ENCODE measurements at places on chromosomes 6 and 20.
A peak's percentile ranks its signal among the peaks of the same experiment; 100 is the strongest.

DNA sequence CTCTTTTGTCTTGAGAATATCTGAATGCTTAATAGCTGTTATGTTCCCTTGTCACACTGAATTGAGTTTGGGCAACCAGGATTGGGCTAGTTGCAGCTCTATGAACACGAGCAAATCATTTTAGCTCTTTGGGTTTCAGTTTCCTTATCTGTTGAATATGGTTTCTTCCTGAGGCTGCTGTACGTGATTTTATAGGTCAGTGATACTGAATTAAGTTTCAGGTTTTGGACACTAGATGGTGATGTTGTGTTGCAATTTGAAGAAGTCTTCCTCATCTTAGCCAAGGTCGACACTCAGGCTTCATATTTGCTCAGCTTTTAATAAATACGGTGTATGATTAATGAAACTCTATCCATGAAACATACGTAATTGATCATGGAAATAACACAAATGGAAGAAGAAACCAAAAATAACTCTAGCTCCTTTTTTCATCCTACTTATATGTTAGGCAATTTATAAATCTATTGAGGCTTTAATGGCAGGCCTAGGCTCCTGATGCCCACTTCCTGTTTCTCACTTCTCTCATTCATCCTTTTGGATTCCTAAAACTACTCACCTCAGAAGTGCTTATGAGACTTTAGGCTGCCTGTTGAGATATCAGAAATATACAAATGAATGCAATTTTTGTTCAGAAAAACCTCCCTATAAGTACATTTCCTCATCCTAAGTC is 354.1 kb upstream of the MAP3K7 start:
- DNase-seq, result no peak

DNA sequence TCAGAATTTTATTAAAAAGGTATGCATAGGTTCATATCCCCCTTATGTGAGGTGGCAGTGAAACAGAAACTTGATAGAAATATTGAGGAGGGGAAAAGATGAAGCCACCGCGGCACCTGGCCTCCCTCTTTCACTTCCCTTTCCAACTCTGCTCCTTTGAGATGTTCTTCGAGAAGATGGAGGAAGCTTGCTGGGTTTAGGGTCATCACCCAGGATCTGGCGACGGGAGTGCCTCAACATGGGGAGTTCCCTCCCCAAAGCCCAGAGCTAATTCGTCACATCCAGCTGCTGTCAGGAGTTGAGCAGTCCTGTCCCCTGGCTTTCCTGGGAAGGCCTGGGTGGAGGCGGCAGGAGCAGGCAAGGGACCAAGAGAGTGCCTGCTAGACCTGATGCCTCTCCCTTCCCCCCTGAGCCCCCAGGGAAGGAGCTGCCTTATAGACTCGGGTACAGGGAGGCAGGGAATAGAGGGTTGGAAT is 29.1 kb downstream of the RREB1 start:
- no peak for DNase-seq

DNA sequence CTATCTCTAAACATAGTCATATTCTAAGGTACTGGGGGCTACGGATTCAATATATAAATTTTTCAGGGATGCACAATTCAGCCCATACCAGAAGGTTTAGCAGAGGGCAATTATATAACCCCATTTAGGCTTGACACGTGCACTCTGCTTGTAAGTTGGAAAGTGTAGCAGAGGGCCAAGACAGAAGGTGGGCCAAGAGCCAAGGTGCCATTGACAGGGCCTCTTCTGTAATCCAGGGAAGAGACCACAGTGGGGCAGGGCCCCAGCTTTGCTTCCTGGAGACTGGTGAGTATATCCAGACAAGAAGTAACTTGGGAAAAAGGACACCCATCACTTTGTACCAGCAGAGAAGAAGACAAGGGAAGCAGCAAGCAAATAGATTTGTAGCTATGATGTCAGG is 672.4 kb upstream of the MARCKS start:
- DNase-seq, result no peak

DNA sequence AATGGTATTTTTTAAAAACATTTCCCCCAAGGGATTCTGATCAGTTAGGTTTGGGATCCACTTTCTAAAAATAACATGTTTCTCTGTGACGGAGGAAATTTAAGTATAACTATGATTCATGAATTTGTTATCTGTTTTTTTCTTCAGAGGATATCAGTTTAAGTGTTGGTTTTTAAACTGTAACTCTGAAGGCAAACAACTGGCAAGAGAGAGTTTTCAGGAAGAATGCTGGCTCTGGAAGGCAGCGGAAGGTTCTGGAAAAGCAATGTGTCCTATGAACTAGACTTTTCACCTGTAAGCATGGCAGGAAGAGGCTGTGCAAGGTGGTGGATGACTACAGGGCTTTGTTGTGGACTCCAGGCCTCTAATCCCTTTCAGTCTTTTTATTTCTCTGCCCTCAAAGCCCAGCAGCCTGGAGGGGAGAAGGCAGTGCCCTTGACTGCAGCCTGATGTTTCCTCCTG is 153.1 kb downstream of the GMPR start:
- DNase-seq, result no peak

- no peak for DNase-seq
Measured at GRCh38 chr6:103284835-103285234, 1574.9 kb downstream of the HACE1 start.

DNA sequence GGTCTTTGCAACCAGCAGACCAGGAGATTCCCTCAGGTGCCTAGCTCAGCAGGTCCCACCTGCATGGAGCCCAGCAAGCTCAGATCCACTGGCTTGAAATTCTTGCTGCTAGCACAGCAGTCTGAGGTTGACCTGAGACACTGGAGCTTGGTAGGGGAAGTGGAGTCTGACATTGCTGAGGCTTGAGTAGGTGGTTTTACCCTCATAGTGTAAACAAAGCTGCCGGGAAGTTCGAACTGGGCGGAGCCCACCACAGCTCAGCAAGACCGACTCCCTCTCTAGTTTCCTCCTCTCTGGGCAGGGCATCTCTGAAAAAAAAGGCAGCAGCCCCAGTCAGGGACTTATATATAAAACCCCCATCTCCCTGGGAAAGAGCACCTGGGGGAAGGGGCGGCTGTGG is 34.3 kb downstream of the PRSS35 start:
- DNase-seq, result no peak

DNA sequence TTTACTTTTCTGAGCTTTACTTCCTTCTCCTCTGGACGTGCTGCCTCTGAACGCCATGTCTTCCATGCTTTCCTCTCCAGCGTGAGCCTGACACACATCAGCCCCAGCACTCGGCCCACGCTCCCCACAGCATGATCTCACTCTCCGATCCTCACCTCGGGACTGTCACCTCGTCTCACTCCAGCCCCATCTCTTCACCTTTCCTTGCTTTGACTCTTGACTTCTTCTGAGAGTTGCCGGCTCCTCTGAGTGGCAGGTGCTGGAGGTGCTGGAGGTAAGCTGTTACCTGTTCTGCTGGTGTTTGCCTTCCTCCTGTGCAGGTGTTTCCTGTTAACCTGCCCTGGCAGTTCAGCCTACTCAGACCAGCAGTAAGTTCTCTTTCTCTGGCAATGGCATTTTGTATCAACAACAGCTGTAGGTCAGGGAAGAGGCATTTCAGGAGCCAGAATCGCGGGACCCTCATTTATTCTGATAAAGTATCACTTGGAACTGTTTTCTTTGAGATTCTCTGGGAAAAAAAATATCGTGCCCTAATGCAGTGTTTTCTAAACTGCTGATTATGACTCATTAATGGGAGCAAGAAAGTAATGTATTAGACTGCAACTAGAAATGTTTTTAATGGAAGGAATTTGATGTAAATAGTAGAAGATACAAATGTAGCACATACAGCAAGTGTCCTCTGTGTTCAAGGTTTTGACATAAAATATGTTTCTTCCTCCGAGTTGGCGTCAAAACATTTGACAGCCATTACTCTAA is 106.5 kb downstream of the ARID1B start:
- no peak for DNase-seq

GRCh38 chr6:100300221-100300736 is 164.4 kb downstream of the SIM1 start:
- DNase-seq, result no peak

- DNase-seq, result no peak
Measured at GRCh38 chr20:36859700-36860330, 16.1 kb upstream of the TLDC2 start.

DNA sequence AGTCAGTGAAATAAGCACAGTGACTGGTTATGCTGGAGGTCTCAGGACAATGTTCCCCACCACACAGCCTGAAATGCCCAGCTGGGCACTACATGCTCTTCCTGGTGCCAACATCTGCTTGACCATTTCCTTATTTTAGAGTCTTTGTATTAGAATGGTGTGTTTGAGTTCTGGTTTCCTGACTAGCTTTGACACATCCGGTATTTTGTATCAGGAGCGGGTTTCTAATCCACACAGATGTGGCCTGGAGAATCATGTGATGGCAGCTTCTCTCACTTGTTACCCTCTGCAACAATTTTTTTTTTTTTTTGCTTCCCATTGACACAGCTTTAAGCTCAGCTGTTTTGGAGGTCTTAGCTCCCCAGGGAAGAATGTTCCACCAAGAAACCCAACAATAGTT is 164.5 kb upstream of the CST7 start:
- no peak for DNase-seq

DNA sequence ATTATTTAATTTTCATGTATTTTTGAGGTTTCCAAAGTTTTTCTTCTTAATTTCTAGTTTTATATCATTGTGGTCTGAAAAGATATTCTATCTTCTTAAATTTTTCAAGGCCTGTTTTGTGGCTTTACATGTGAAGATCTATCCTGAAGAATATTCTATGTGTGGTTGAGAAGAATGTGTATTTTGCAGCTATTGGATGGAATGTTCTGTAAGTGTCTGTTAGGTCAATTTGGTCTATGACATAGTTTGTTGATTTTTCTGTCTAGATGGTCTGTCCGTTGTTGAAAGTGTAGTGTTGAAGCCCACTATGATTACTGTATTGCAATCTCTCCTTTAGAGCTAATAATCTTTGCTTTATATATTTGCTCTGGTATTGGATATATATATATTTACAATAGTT is 125.7 kb downstream of the CRYBG1 start:
- DNase-seq, result no peak

DNA sequence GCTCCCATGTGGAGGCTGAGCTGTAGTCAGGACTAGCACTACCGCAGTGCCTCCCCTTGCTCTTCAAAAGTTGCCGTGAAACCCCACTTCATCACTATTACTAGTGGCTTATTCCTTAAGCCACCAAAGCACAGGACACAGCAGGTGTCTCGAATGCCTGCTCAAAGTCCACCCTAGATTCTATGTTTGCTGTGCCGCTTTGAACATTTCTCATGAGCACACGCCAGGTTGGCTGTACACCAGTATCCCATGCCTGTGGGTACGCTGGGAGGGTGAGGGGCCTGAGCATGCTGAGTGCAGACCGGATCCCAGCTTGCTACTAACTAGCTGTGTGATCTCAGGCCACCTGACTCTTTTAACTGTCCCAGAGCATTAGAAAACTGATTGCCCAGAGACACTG is 335.8 kb upstream of the QKI start:
- no peak for DNase-seq

DNA sequence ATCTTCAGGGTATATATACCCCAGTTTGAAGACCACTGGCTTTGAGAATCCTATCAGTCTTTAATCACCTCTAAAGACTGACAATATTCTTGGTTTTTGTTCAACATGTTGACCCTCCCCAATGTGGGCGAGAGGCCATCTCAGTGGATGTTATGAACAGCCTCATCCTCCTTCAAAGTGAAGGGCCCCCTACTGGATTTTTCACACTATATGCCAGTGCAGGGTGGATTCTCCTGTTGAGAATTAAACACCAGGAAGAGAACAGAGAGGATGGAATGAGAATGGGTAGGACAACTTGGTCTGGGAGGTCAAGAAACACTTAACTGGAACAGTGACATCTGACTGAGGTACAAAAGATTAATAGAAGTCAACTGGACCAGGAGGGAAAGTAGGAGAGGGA is 327.1 kb downstream of the MAFB start:
- DNase-seq, result no peak

- no peak for DNase-seq
Measured at GRCh38 chr20:35398660-35399144, 13.1 kb downstream of the UQCC1 start.

- DNase-seq, result no peak
Measured at GRCh38 chr20:23856736-23857135, 22.8 kb downstream of the CST5 start.

DNA sequence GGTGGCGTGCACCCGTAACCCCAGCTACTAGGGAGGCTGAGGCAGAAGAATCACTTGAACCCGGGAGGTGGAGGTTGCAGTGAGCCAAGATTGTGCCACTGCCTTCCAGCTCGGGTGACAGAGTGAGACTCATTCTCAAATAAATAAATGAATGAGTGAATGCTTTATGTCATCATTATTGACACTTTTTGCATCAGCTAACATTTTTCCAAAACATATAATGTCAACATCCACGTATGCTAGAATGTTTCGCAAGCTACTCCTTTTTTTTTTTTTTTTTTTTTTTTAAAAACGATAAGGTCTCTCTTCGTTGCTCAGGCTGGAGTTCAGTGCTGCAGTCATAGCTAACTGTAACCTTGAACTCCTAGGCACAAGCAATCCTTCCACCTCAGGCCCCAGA is 72.2 kb downstream of the SENP6 start:
- no peak for DNase-seq

- DNase-seq, result no peak
Measured at GRCh38 chr20:2798095-2798805, 2.2 kb downstream of the CPXM1 start.

- no peak for DNase-seq
Measured at GRCh38 chr6:164200071-164200470, 785.6 kb downstream of the QKI start.

GRCh38 chr6:30955367-30956042 is 14.7 kb downstream of the MUCL3 start:
- DNase-seq, result peak; percentile 47

DNA sequence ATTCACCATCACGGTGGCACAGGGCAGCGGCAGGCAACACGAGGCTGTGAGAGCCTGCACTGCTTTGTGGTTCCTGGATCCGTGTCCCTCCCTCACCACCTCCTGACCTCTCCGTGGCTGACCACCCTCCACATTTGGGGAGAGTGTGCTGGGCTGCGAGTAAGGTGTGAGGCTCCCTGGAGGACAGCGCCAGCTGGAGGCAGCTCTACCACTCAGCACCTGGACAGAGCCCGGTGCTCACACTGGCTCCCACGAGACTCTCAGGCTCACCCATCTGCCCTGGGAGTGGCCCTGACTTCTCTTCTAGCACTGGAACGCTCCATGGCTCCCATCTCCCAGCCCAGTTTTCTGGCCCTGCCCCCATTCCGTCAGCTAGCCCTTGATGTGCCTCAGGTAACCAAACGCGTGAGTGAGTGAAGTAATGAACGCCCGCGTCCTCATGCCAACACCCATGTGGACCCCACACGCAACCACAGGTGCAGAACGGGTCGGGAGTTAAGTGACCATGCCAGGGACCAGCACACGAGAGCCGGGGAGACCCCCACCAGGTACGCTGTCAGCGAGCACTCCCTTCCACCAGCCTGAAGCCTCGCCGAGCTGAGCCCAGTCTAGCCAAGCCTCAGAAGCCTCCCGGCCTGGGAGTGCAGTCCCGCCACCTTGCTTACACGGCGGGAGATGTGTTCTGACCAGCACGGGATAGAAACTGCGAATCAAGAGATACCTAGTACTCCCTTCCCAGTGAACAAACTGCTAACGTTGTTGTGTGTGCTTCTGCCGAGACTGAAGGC is 137.2 kb downstream of the WDR27 start:
- DNase-seq, result no peak
